ENCODE measurements at places on chromosomes 2 and 18.

- no peak for DNase-seq
These were observed 1.4 kb downstream of the CYS1 start for GRCh38 chr2:10078704-10079265.

DNA sequence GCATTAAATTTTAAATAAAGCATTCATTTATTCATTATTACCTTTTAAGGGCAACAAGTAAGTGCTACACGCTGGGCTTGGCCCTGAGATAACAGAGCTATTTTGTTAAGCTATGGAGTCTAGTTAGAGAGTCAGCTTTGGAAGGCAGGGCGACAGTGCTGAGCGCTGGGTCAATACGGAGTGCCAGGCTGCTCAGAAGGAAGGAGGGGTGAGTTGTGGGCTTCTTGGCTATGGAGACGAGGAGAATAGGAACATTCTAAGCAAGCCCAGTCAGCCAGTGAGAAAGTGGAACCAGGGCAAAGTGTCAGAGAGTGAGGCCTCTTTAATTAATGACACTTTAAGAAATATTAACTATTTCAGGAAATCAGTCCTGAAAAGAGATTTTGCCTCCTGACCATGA, 288.4 kb downstream of the LRRTM1 start:
- DNase-seq = no peak

GRCh38 chr18:13500869-13501542, 225.4 kb downstream of the FAM210A start:
- peak; percentile 79 for DNase-seq

GRCh38 chr2:46283693-46284092, 13.5 kb upstream of the EPAS1 start:
- no peak for DNase-seq

DNA sequence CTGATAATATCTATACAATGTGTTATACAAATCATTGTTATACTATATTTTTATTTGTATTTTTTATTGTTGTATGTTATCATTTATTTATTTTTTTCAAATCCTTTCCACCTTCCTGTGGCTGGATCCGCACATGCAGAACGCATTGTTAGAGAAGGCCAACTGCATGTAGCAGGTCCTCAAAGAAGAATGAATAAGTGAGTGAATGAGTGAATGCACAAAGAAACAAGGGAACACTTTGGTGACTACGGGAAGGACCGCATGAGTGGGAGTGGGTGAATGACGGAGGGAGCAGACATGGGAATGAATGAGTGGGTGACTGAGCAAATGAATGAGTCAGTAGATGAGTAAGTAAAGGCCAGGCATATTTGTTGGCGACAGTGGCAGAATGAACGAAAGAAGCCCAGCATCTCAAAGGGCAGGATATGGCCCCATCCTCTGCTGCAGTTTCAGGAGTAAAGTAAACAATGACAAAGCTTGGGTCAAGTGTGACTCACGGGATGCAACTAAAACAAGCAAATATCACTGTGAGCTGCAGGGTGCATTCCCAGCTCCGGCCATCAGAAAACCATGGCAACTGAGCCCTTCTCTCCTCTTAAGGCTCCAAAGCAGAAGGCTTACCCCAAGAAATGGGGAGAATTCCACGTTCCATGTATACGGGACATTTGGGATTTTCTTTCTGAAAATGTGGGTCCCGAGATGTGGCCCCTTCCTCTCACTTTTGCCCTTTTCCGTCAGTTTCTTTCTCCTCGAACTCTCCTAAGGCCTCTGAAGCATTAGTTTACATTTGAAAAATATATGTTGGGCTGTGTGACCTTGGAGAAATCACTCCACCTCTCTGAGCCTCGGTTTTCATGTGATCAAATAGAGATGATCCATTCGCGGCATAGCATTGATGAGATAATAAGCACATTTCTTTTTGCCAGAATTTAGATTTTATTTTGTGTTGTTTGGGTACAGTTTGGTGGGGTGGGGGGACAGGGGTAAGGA, 24.5 kb downstream of the KCNF1 start:
- peak; percentile 85 for DNase-seq

DNA sequence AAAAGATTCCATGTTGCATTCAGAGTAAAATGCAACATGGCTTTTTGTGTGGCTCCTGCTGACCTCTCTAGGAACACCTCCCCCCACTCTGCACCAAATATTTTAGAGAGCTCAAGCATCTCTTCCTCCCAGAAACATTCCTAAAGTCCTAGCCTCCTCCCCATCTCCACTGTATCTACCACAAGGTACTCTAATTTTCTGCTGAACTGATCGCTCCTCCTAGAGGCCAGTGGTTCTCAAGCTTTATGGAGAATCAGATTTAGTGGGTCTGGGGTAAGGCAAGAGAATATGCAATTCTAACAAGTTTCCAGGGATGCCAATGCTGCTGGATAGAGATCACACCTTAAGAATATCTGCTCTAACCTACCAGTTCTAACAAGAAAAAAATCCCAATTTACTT, 89.5 kb upstream of the HNRNPA3 start:
- no peak for DNase-seq

DNA sequence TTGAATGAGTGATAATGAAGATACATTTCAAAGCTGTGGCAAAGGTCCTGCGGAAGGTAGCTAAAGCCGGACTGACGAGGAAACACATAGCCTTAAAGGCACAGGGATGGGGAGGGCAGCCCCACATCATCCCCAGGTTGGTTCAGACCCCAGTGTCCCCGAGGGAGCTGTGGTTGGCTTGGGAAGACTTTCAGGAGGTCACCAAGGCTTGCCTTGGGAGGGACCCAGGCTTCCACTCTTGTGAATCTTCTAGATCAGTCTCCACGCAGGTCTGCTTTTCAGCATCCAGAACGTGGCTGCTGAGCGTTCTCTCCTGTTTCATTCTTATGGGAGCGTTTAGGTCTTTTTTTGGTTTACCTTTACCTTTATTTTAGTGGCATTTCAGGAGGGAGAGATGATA, 16.8 kb downstream of the KIF1A start:
- DNase-seq = no peak

- DNase-seq = no peak
These were observed 118.2 kb upstream of the ZNF516 start for GRCh38 chr18:76613053-76613754.

GRCh38 chr2:120287183-120288015, 34.7 kb downstream of the RALB start:
- DNase-seq = peak; percentile 81

- no peak for DNase-seq
These were observed 1603.6 kb upstream of the NXPH2 start for GRCh38 chr2:140383781-140384180.

All from GM03348 (cell line).